CD4-positive, alpha-beta T cell (primary cell): ENCODE measurements at places on chromosomes 16 and 17.

GRCh38 chr16:88983771-88984687 lies 7.0 kb upstream of the CBFA2T3 start:
- no peak for DNase-seq

DNA sequence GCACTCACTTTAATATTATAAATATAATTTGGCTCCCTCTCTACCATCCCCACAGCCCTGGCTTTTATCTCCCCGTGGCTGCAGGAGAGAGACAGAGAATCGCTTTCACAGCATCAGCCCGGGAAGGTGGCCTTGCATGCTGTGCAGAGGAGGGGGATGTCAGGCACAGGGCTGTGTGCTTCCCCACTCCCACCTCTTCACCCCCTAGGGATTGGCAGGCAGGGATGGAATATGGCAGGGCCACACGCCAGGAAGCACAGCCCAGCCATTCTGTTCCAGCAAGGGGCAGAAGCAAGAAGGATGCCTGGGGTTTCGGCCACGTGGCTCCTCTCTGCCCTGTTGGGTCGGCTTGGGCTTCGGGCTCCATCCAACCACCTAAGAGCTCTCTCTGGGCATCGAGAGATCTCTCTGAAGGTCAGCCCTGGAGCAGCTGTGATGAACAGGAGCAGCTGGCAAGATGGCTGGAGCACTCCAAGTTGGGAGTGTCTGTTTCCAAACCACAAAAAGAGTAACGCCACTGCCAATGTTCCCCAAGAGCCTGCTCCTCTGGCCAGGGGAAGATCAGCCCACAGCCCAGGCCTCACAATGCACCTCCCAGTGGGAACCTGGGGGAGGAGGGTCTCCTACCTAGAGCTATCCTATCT lies 223.2 kb downstream of the C16orf78 start:
- no peak for DNase-seq

- DNase-seq, result no peak
These were observed 46.7 kb upstream of the ANKFY1 start for GRCh38 chr17:4310354-4311060.

DNA sequence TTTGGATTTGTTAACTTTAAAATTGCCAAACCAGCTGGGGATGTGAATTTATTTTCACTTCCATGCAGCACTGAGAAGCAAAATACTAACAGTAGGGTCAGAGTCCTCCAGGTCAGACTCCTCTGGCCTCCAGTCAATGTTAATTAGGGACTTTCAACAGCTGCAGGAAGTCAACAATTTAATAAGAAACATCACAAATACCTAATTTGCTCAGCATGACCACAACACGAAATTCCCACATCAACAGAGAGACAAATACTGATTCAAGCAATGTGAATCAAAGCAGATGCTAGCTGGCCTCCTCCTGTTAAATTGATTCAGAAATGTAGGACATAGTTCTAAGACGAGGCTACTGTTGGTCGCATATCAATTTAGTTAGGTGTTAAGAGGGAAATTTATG lies 111.7 kb downstream of the ABCA8 start:
- no peak for DNase-seq

GRCh38 chr17:50155115-50155819 lies 4.8 kb upstream of the PPP1R9B start:
- no peak for DNase-seq

GRCh38 chr16:27489421-27489820 lies 60.3 kb downstream of the GTF3C1 start:
- DNase-seq, result no peak

- DNase-seq, result no peak
These were observed 55.0 kb upstream of the ATP2A3 start for GRCh38 chr17:4019275-4019674.

DNA sequence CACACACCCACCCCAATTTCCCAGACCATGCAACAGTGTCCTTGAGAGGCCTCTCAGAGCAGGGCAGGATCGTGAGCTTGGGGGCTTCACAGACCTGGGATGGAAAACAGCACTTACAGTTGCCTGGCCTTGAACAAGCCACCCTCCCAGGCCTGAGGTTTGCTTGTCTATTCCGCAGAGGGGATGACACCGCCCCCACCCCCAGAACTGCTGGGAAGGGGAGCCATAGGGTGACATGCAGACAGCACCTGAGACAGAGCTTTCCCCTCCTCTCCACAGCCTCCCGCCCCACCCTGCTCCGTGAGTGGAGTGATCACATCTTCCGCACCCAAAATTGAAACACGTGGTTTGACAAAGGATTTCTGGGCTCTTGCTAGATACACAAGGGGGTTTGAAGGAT lies 131.5 kb upstream of the TNRC6C start:
- DNase-seq, result no peak

DNA sequence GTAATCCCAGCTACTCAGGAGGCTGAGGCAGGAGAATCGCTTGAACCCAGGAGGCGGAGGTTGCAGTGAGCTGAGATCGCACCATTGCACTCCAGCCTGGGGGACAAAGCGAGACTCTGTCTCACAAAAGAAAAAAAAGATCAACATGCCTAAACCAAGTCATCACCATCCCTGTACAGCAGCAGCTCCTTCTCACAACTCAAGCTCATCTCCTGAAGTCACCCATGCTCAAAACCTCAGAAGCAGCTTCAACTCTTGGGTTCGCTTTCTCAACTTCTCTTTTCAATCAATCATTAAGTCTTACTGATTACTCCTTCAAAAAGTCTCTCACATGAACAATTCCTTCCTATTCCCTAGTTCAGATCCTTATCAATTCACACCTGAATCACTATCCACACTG lies 31.3 kb downstream of the PHLPP2 start:
- no peak for DNase-seq

GRCh38 chr17:66645259-66645658 lies 189.7 kb upstream of the CACNG5 start:
- no peak for DNase-seq

- no peak for DNase-seq
These were observed 10.7 kb upstream of the RNF222 start for GRCh38 chr17:8408371-8408770.

DNA sequence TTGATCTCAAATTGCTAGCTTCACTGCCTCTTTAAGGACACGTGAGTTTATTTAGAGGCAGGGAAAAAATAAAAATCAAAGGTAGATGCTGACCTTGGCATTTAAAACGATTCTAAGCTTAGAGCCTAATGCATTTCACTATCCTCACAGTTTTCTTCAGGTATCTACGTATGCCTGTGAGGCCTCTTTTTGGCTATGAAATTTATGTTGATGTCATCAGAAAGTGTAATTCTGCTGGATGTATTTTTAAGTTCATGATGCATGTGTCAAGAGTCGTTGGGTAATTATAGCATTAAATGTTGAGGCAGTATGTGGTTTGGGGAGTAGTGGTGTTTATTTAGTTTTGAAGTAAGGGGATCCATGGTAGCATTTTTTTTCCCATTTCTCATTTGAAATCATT lies 4.2 kb upstream of the KRTAP3-2 start:
- DNase-seq, result no peak

GRCh38 chr17:77356109-77356689 lies 215.4 kb downstream of the SEC14L1 start:
- DNase-seq, result no peak

GRCh38 chr17:72432143-72432621 lies 311.4 kb downstream of the SOX9 start:
- no peak for DNase-seq

- DNase-seq, result no peak
These were observed 9.4 kb downstream of the ELAC2 start for GRCh38 chr17:13008461-13008860.

DNA sequence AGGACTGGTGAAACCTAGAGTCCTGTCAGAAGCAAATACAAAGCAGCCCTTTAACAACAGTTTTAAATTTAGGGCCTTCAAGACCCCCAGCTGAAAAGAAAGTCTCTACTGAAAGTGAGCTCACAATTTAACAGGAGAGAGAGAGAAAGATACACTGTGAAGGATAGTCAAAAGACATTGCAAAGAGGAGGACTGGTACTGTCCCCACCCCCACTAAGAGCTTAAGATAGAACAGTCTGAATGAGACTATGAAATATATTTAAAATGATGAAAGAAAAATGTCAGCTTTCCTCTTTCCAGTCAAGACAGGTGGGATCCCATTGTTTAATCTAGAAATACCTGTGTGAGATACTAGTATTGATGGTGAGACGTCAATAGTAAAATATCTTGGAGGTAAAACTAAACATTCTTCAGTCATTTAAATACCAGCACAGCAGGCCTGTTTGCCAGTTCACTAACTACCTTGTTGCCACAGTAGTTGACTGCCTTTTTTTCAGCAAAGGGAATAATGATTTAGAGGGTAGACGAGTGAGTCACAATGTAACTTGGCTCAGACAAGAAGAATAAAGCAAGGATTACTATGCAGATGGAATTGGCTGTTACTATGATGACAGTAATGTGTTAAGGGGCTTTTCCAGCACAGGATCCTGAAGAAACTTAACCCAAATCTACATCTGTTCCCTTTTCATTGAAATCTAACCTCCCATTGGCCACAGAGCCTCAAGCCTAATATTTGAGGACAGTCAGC lies 47.2 kb upstream of the RASL10B start:
- DNase-seq, result no peak

- no peak for DNase-seq
These were observed 4.5 kb downstream of the ALKBH5 start for GRCh38 chr17:18187821-18188761.

DNA sequence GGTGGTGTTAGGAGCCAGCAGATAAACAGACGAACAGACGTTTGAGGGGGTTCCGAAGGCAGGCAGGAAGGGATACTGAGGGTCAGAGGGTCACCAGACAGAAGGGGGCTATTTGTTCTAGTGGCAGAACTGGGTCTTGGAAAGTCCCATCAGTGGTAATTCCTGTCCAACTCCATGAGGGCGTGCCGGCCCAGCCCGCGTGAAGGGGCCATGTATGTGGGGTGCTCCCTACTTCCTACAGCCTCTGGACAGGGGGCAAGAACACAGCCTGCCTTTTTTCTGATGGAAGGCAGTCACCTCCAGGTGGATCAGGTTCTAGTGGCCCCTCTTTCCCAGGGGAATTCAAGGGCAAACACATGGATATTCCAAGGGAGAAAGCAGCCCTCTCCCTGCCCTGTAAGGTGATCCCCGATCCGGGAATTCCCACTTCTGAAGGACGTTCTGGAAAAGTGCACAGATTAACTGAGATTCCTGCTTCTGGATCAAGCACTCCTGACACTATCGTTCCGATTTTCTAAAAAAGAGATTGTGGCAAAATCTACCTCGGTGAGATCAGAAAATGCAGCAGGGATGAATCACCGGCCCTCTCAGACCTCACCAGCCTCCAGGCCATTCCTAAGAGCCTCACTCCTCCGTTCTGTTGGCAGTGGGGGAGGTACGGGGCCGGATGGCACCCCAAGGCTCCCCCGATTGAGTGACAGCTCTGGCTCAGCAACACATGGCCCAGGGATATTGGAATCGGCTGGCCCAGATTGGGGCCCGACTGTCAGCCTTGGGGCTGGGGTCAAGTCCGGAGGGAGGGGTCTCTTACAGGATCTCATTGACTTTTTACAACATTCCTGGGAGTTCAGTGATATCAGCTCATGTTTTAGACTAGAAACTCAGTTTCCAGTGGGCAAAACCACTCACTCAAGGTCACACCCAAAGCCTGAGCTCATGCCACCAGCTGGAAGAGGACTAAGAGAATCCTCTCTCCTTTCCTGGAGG lies 12.4 kb downstream of the STX1B start:
- DNase-seq, result no peak

DNA sequence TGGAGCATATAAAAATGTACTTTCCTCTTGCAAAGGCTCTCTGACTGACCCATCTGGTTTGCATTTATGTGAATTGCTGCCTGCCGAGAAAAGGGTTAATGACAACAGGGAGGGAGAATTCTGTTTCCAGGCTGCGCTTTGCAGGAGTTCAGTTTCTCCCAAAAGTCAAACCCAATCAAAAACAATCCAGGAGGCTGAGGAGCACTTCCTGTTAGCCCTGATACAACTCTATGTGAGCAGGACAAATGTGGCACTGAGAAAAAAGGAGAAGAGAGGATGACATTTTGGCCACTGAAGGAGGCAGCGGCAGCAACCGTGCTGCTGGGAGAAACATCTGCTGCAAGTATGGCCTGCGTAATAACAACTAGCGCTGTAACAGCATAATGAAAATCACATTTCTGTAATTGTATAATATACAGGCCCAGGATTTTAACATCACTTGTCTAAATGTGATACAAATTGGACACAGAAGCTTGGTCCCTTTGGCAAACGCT lies 26.8 kb upstream of the ELAC2 start:
- no peak for DNase-seq

DNA sequence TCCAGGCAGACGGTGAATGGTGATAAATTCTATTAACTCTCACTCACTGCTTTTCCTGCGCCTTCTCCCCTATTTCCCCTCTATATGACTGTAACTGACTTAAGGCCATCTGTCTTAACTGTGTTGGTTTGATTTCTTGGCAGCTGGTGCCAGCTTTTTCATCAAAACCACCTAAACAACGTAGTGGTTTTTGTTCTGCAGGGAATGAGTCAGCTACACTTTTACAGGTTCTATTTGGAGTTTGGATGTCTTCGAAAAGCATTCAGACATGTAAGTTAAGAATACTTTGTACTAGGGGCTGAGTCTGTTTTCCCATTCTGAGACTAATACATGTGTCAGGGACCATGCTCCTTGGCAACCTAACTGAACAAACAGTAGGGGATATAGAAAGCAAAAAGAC lies 8.5 kb downstream of the REXO5 start:
- no peak for DNase-seq

DNA sequence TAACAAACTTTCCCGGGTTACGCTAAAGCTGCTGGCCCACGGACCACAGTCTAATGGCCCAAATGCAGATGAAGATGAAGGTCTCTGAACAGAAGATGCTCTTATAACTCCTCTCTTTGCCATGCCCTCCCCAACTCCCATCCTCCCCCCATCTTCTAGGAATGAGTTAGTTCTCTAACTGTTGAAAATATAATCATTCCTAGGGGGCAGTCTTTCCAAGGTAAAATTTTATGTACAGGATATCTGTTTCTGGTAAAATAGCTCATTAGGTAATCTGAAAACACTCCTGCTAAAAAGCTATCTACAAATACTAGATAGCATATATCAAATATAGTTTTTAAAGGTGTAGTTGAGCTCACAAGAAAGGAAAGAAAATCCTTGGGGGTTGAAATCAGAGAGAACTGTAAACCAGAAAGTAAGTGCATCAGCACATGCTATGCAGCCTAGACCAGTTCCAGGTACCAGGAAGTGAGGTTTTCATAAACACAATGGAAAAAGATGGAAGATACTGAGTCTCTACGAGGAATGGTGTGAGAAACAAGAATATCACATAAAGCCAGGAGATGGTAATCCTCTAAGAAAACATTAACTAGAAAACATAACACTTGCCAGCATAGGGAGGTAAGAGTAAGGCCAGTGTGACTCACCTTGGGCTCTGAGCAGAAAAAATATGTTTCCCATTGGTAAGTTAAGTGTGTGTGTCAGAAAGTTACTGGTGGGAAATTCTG lies 38.1 kb downstream of the CMC2 start:
- DNase-seq, result no peak

DNA sequence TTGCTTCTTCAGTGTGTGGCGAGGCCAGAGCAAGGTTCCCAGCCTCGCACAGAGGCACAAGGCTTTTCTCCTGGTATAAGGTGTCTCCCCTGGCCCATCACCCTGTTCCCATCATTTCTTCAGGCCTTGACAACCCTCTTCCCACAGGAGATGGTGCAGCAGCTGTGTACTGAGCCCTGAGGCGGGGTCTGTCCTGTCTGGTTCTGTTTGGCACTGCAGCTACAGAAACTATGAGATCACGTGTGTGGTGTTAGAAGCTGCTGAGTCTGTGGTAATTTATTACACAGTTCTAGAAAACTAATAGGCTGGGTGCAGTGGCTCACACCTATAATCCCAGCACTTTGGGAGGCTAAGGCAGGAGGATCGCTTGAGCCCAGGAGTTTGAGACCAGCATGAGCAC lies 7.2 kb downstream of the PLA2G15 start:
- no peak for DNase-seq

GRCh38 chr17:17380145-17380925 lies 77.2 kb downstream of the NT5M start:
- DNase-seq, result no peak

- peak; percentile 48 for DNase-seq
These were observed 14.3 kb downstream of the LITAF start for GRCh38 chr16:11572301-11572995.
